Right atrium auricular region (tissue), 2 donors: ENCODE measurements at places on chromosomes 2 and 18. TPM values are rescaled to one million over a fixed set of nuclear protein-coding genes. Genes with fewer than 3 reads are reported as not detected.

The WDR35 gene
- 4.1 TPM for total RNA-seq

The CD8B2 gene
- total RNA-seq, result not detected

The MDH1B gene
- total RNA-seq, result 0.33 TPM

The DSC3 gene
- 3.1 TPM for total RNA-seq

The MYOM1 gene
- total RNA-seq, result 410 TPM

The CIB4 gene
- total RNA-seq, result not detected

The SLC14A1 gene
- 23.9 TPM for total RNA-seq

The NIFK gene
- 14.9 TPM for total RNA-seq

The TMSB10 gene
- total RNA-seq, result 1,113 TPM

The RNF125 gene
- total RNA-seq, result 1.7 TPM

The C2orf80 gene
- not detected for total RNA-seq

The BOK gene
- 25.7 TPM for total RNA-seq

The TMEM247 gene
- not detected for total RNA-seq

GRCh38 chr18:46768166-46768921 lies 11.5 kb upstream of the ST8SIA5 start:
- peak overlapping the region; percentile 74 for H3K27ac ChIP-seq
- H3K4me3 ChIP-seq, result no peak overlapping the region

GRCh38 chr2:42169874-42170521 lies 845 bp downstream of the EML4 start:
- peak overlapping the region; percentile 80 for H3K4me3 ChIP-seq
- DNase-seq, result no peak
- peaks cover 21% of the 10 kb centered on the region for H3K4me1 ChIP-seq
- H3K27me3 ChIP-seq, result no peaks in the 10 kb centered on the region
- H3K27ac ChIP-seq, result peak overlapping the region; percentile 89
- no peaks in the 10 kb centered on the region for H3K36me3 ChIP-seq

- H3K27ac ChIP-seq, result no peak overlapping the region
- H3K4me3 ChIP-seq, result no peak overlapping the region
- H3K36me3 ChIP-seq, result peaks cover 25% of the 10 kb centered on the region
- H3K27me3 ChIP-seq, result no peaks in the 10 kb centered on the region
- no peak for DNase-seq
These were observed 3.8 kb downstream of the KCNJ13 start for GRCh38 chr2:232772531-232772930.

DNA sequence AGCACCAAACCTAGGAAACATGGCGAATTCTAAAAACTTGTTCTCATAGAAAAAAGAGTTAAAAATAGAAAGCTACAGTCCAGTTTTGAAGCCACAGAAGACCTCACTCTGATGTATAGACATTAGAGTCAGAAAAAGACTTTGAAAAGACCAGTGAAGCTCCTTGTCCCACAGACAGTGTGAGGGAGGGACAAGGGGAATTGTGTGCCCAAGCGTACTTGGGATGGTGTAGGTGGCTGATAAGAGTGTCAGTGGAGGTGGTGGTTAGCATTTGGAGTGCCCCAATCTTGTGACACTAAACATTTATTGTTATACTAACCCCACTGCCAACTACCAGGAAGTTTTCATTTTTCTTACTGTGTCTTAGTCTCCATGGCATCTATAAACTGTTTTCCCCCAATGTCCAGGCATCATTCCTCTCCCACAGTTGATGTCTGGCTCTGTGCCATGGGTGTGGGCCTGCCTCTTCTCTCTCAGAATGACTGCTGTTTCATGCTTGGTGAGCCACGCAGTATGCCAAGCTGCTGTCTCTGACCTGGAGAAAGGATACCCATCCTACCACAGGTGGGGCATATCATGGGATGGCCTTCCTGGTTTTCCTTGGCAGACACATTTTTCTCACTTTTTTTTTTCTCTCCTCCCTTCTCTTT lies 161.4 kb downstream of the RPIA start:
- no peak overlapping the region for H3K4me3 ChIP-seq
- no peak overlapping the region for H3K27ac ChIP-seq
- no peak for DNase-seq
- no peaks in the 10 kb centered on the region for H3K36me3 ChIP-seq
- H3K27me3 ChIP-seq, result no peaks in the 10 kb centered on the region
- H3K4me1 ChIP-seq, result no peaks in the 10 kb centered on the region

GRCh38 chr18:22394428-22394827 lies 23.3 kb downstream of the CTAGE1 start:
- peaks cover 18% of the 10 kb centered on the region for H3K4me1 ChIP-seq
- H3K36me3 ChIP-seq, result no peaks in the 10 kb centered on the region
- H3K27me3 ChIP-seq, result no peaks in the 10 kb centered on the region
- DNase-seq, result no peak
- H3K4me3 ChIP-seq, result no peak overlapping the region
- no peak overlapping the region for H3K27ac ChIP-seq

- H3K27ac ChIP-seq, result no peak overlapping the region
- H3K4me1 ChIP-seq, result no peaks in the 10 kb centered on the region
- peak; percentile 55 for DNase-seq
- no peak overlapping the region for H3K4me3 ChIP-seq
- no peaks in the 10 kb centered on the region for H3K36me3 ChIP-seq
- no peaks in the 10 kb centered on the region for H3K27me3 ChIP-seq
These were observed 43.5 kb upstream of the TMEM131 start for GRCh38 chr2:98039085-98039756.

DNA sequence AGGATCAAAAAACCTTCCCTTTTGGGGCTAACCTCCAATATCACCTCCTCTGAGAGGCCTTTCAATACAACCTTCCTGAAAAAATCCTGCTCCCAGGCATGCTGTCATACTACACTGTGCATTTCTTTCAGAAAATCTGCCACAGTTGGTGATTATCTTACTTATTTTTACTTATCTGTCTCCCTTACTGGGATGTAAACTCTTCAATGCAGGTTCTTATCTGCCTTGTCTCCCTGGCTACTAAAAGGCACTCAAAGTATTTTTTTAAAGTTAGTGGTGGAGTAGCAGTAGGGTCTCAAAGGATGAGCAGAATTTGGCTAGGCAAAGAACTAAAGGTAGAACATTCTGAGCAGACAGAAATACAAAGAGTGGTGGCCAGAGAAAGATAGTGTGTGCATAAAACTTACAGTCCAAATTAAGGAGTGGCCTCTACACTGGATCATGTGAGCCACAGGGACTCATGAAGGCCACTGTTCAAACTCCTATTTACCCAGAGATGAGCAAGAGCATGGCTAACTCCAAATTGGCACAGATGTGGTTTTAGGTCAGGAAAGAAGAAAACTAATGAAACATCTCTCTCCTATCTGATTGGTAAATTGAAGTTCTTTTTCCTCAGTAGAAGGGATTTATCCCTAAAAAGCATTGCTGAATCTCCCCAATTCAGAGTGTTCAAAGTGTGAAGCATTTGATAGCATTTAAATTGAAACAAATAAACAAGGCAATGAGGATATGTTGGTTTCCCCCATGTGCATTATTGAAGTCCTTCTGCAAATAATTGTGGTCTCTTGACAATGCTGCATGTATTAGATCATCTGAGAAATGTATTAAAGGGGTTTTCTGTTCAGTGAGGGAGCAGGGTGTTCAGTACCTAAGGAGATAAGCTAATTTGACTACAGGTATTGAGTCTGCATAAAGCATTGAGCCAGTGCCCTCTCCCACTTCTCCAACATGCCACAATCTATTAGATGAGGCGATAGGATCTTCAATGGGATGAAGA lies 285.5 kb downstream of the MREG start:
- no peak overlapping the region for H3K4me3 ChIP-seq
- H3K27me3 ChIP-seq, result no peaks in the 10 kb centered on the region
- no peaks in the 10 kb centered on the region for H3K36me3 ChIP-seq
- H3K27ac ChIP-seq, result no peak overlapping the region
- H3K4me1 ChIP-seq, result peaks cover 3% of the 10 kb centered on the region

- H3K27me3 ChIP-seq, result no peaks in the 10 kb centered on the region
- H3K4me3 ChIP-seq, result no peak overlapping the region
- DNase-seq, result no peak
- no peaks in the 10 kb centered on the region for H3K4me1 ChIP-seq
- no peak overlapping the region for H3K27ac ChIP-seq
These were observed 54.0 kb upstream of the GPR75 start for GRCh38 chr2:53913721-53914120.

- H3K27me3 ChIP-seq, result no peaks in the 10 kb centered on the region
- DNase-seq, result no peak
- H3K27ac ChIP-seq, result no peak overlapping the region
- no peak overlapping the region for H3K4me3 ChIP-seq
These were observed 246.1 kb downstream of the FSIP2 start for GRCh38 chr2:185984670-185985069.

- no peak overlapping the region for H3K4me3 ChIP-seq
- no peak for DNase-seq
- no peaks in the 10 kb centered on the region for H3K27me3 ChIP-seq
- H3K4me1 ChIP-seq, result peaks cover 36% of the 10 kb centered on the region
- H3K27ac ChIP-seq, result peak overlapping the region; percentile 6
- H3K36me3 ChIP-seq, result no peaks in the 10 kb centered on the region
These were observed 8.0 kb downstream of the TNS1 start for GRCh38 chr2:217994776-217995274.

GRCh38 chr18:59514203-59514602 lies 155.1 kb upstream of the LMAN1 start:
- H3K27me3 ChIP-seq, result no peaks in the 10 kb centered on the region
- peak overlapping the region; percentile 83 for H3K27ac ChIP-seq
- no peaks in the 10 kb centered on the region for H3K4me1 ChIP-seq
- H3K36me3 ChIP-seq, result no peaks in the 10 kb centered on the region

DNA sequence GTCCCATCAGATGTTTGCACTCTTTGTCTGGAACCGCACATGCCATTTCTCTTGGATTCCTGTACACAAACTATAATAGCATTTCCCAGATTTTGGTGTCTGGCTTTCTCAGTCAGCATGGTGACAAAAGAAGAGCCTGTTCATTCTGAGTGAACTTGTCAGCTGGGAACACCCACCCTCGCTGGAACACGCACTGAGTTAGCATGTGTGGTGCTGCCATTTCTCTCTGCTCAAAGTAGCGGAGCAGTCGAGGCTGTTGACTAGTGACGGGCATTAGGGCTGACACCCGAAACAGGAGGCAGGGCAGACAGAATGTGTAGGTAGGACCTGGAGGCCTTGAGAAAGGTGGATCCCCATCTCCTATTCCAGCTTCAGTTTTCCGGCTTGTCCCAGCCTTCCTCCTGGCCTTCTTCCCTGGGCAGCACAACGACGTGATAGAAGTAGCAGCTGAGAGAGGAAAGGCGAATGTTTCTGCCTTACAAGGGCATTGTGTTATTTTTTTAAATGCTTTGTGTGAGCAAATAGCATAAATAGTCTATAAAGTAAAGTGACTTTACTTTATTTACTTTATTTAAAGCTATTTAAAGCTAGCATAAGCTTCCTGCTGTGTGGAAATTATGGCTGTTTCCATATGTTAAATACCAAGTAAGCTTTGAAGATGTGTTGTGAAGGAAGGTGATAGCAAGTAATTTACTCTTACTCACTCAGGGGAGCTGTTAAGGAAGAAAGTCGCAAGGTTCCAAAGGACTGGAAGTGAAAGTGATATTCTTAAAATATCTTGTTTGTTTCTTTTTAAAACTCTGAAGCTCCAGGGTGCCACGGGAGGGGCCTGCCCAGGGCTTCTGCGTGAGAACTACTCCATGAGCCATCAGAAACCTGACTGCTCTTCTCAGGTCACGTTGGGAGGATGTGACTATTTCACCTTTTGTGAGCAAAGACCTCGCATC lies 272.6 kb downstream of the NEDD4L start:
- H3K36me3 ChIP-seq, result no peaks in the 10 kb centered on the region
- H3K27me3 ChIP-seq, result no peaks in the 10 kb centered on the region
- no peak overlapping the region for H3K4me3 ChIP-seq
- H3K4me1 ChIP-seq, result peaks cover 56% of the 10 kb centered on the region

- no peaks in the 10 kb centered on the region for H3K27me3 ChIP-seq
- H3K27ac ChIP-seq, result no peak overlapping the region
- no peak for DNase-seq
- H3K4me1 ChIP-seq, result peaks cover 7% of the 10 kb centered on the region
These were observed 90.5 kb upstream of the SPTBN1 start for GRCh38 chr2:54365661-54366060.

- H3K4me3 ChIP-seq, result no peak overlapping the region
- H3K36me3 ChIP-seq, result no peaks in the 10 kb centered on the region
- H3K27me3 ChIP-seq, result no peaks in the 10 kb centered on the region
- DNase-seq, result no peak
These were observed 73.9 kb downstream of the MARCO start for GRCh38 chr2:119015845-119016244.

DNA sequence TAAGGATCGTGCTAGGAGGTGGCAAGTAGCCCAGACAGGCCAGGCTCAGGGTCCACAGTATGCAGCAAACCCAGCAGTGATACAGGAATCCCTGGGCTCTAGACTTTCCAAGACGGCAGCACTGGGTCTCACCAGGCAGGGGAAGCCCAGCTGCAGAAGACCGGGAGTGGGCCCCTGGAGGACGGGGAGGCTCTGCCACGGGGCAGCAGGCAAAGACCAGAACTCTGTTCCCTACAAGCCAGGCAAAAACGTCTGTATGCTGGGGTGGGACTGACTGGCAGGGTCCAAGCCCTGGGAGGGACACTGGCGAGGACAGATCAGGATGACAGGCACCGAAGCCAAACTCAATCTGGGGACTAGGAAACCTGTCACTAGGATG lies 98.9 kb upstream of the SEC11C start:
- H3K4me1 ChIP-seq, result no peaks in the 10 kb centered on the region
- no peak for DNase-seq
- no peak overlapping the region for H3K27ac ChIP-seq
- H3K4me3 ChIP-seq, result no peak overlapping the region
- no peaks in the 10 kb centered on the region for H3K27me3 ChIP-seq

GRCh38 chr2:25788457-25788856 lies 89.8 kb downstream of the ASXL2 start:
- no peaks in the 10 kb centered on the region for H3K27me3 ChIP-seq
- no peaks in the 10 kb centered on the region for H3K36me3 ChIP-seq
- H3K27ac ChIP-seq, result no peak overlapping the region
- DNase-seq, result no peak
- H3K4me3 ChIP-seq, result no peak overlapping the region

- no peaks in the 10 kb centered on the region for H3K36me3 ChIP-seq
- H3K4me1 ChIP-seq, result no peaks in the 10 kb centered on the region
- no peak for DNase-seq
- no peak overlapping the region for H3K27ac ChIP-seq
These were observed 222.2 kb downstream of the C1D start for GRCh38 chr2:67840460-67841068.
